ENCODE measurements at places on chromosomes 12 and 14.

- DNase-seq, result peak; percentile 36
Observed at GRCh38 chr12:47088021-47088944, 8.5 kb upstream of the AMIGO2 start.

DNA sequence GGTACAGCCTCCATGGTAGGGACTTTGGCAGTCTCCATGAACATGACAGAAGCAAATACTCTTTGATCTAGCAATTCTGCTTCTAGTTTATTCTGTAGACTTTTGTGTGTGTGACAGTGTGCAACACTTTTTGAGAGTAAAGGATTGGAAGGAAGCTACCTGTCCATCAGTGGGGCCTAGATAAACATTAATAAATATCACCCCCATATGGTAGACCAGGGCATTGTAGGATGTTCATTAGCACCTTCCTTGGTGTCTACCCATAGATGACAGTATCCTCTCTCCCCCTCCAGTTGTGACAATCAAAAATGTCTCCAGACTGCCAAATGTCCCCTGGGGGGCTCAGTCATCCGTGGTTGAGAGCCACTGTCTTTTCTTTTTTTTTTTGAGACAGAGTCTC lies 10.8 kb downstream of the SNRNP35 start:
- DNase-seq, result no peak

- no peak for DNase-seq
Observed at GRCh38 chr12:110533607-110534006, 31.5 kb downstream of the RAD9B start.

DNA sequence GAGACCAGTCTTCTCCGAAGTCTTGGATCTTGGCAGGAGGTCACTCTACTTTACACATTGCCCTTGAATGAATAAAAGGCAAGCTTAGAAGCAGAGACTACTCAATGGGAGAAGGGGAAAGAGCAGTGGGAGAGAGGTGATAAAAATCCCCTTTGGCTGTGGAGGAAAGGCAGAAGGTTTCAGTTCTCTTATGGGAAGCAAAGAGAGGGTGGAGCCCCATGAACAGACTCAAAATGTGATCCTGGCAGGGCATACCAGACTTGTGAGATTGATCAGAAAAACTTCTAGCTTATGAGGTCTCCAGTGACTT lies 49.6 kb upstream of the HECTD1 start:
- no peak for DNase-seq

DNA sequence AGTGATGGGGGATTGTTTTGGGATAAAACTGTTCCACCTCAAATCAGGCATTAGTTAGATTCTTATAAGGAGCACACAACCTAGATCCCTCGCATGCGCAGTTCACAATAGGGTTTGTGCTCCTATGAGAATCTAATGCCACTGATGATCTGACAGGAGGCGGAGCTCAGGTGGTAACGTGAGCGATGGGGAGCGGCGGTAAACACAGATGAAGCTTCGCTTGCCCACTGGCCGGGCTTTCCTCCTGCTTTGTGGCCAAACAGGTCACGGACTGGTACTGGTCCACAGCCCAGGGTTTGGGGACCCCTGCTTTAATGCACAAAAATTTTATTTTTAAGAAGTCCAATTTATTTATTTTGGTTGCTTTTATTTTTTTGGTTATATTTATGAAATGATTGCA lies 238.8 kb downstream of the AACS start:
- no peak for DNase-seq

GRCh38 chr12:121810234-121810817 lies 6.5 kb downstream of the SETD1B start:
- no peak for DNase-seq

DNA sequence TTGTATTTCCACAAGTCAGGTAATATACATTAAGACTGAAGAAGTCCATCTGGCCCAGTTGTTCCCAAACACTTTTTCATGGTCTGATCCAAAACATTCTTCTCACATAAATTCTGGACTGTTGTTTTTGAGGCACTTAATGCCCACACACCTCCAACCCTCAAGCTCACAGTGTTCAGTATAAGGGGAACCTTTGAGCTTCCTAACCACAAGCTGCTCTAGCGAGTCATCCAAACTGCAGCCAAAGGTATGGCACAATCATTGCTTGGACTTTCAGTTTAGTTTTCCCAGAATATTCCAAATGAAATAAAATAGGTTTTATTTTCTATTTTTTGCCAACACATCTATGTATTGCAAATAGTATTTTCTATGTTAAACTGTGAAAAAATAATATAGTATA lies 103.0 kb downstream of the PUS7L start:
- peak; percentile 45 for DNase-seq

GRCh38 chr14:69153152-69153872 lies 393 bp upstream of the DCAF5 start:
- peak; percentile 95 for DNase-seq

DNA sequence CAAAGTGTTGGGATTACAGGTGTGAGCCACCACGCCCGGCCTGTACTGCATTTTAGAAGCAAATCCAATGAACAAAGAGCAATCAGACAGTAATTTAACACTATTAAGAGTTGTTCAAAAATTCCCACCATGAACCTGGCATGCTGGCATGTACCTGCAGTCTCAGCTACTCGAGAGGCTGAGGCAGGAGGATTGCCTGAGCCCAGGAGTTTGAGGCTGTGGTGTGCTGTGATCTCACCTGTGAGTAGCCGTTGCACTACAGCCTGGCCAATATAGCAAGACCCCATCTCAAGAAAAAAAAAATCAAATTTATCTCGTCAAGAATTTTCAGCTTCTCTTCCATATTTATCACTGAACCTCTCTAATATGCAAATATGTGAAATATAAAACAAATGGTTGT lies 39.7 kb upstream of the KICS2 start:
- DNase-seq, result no peak

DNA sequence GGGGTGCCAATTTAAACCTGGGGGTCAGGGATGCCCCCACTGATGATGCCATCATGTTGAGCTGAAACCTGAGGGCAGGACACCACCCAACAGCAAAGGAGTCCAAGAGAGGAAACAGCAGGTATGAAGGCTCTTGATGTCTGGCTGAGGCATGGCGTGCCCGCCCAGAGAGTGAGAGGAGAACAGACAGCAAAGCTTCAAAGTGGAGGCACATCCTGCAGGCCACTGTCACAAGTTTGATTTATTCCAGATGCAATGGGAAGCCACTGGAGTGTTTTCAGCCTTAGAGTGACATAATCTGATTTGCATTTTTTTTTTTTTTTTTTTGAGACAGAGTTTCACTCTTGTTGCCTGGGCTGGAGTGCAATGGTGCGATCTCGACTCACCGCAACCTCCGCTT lies 34.8 kb downstream of the IRF2BPL start:
- no peak for DNase-seq

- no peak for DNase-seq
Observed at GRCh38 chr14:62187265-62187664, 425.0 kb downstream of the SNAPC1 start.

DNA sequence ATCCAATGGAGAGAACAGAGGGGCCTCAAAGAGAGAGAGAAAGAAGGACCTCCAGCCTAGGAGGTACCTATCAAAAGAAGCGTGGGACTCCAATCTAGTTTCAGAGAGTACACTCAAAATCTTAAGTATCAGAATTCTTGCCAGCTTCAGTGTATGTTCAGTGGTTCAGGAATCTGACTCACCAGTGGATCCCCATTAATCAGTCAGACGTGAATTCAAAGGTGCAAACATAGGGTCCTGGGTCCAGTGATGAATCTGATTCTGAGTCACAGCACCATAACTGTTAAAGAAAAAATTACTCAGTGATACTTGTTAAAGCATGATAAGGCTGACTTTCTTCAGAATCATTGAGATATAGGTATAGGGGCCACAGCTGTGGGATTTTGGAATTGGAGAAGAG lies 33.2 kb downstream of the ETNK1 start:
- peak; percentile 80 for DNase-seq

DNA sequence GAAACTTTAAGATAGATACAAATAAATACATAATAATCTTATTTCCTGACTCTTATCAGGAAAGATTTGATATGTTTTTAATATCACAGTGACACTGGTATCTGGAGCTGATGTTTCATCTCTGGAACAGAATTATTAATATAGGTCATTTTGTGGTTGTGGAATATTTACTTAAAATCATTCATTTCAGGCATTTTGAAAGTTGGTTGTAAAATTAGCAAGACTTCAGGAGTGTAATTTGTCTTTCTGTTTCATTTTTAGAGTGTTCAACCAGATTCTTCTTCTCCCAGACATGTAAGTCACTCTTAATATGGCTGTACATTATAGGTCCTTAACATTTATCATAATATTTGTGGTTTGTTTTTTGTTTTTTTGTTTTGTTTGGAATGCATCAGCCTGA lies 115.7 kb downstream of the PCNX1 start:
- no peak for DNase-seq

GRCh38 chr14:88030079-88030478 lies 25.1 kb downstream of the GPR65 start:
- DNase-seq, result no peak

DNA sequence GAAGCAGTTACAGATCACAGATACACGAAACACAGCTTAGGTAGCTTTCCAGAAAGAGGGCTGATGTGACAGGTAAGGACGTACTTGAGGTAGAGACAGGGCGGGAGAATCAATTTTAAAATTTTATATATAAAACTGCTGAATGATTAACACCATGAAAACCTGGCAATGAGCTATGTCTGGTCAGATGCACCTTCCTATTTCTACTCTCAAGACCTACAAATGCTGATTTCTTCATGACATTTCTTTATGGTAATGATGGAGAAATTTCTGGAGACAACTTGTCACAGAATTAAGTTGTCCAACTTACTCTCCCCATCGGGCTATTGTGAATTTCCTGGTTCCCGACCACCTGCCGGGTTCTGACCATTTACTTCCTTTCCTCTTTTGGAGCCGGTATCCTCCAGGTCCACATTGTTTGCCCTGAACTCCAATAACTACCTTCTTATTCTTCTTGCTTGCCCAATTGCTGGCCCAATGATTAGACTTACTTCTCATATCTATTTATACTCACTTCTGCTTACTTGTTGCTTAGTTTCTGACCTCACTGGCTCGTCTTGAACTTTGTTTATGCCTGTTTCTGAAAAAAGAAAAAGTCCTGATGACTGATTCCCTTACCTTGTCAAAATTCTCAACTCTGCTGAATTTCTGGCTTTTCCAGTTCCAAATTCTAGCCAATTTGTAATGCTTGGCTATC lies 12.8 kb upstream of the ATP2B1 start:
- no peak for DNase-seq

- DNase-seq, result peak; percentile 24
Observed at GRCh38 chr14:41285186-41285748, 321.4 kb upstream of the LRFN5 start.

- no peak for DNase-seq
Observed at GRCh38 chr14:91245029-91245428, 525 bp upstream of the GPR68 start.

DNA sequence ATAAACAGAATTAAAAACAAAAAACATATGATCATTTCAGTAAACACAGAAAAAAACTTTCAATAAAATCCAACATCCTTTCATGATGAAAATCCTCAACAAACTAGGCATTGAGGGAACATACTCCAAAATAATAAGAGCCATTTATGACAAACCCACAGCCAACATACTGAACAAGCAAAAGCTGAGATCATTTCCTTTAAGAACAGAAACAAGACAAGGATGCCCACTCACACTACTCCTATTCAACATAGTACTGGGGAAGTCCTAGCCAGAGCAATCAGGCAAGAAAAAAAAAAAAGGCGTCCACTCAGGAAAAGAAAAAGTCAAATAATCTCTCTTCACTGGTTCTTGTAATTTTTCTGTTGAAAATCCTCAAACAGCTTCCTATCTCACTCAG lies 30.1 kb downstream of the MRPL42 start:
- DNase-seq, result no peak

DNA sequence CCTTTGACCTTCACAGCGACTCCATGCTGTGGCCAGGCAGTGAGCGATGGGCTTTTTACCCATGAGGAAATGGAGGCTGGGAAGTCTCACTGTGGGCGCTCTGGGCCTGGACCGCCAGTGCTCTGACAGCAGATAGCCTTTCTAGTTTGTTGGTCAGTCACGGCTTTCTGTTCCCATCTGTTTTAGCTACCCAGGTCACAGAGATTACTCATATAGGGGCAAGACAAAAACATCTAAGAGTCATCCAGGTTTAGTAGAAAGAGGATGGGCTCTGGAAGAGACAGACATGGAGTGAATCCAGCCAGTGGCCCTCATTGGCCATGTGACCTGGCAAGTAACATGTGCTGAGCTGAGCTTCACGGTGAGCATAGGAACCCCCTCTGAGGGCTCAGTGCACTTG lies 68.6 kb downstream of the MARK3 start:
- DNase-seq, result no peak

DNA sequence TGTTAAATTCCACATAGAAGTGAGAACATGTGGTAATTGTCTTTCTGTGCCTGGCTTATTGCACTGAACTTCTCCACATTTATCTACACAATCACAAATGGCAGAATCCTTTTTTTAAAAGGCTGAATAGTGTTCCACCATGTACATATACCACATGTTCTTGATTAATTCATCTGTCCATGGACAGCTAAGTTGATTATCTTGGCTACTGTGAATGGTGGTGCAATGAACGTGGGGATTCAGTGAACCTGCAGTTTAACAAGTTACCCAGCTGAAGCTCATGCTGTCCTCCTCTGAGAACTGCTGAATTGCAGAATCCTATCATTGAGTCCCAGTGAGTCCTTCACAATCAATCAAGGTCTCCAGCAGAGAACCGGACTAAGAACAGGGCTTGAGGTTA lies 74.9 kb downstream of the TBK1 start:
- peak; percentile 53 for DNase-seq

- DNase-seq, result no peak
Observed at GRCh38 chr12:117513353-117513752, 151.9 kb upstream of the NOS1 start.

DNA sequence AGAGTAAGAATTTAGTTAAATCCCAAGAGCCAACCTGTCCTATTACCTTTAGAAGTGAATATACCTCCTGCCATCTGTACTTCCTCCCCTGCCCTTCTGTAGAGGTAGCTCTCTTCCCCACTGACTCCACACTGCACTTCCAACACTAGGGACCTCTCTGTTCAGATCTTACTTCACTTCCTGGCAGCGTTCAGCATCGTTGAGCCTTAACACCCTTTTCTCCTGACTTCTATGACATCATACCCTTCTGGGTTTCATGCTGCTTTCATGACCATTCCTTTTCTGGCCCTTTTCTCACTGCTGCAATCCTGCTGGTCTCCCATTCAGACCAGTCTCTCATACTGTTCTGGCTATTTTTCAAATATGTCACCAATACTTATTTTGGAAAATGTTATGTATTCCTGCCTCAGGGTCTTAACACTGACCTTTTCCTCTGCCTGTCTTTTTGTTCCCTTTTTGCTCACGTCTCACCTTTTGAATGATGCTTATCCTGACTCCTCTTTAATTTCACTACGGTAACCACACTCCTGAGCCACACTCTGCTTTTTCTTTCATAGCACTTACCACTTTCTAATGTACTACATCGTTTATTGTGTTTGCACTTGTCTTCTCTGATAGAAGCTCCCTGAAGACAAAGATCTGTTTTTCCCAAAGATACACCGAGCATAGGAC lies 67.6 kb downstream of the PLEKHA5 start:
- no peak for DNase-seq

All from fibroblast of skin of abdomen (primary cell).